Heart left ventricle (tissue), 16 donors: ENCODE measurements at places on chromosomes 4 and X.

DNA sequence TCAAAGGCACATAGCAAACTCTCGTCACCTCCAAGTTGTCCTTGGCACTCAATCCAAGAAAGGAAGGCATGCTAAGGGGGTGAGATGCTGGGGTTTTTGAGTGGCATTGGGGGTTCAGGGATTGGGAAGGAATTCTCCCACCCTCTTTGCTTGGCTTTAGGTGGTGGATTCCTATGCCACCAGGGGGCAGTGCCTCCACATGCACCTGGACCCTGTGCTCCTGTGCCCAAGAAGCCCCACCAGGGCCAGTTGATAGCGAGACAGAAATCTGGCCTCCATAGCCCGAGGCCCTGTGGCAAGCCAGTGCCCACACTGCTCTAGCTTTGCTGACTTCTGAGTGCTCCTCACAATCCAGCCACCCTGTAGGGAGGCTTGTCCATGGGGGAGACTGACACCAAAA is 2.0 kb upstream of the FATE1 start:
- DNase-seq: peak; percentile 21

- no peak for DNase-seq
Observed at GRCh38 chrX:30027636-30028035, 187.7 kb upstream of the MAGEB2 start.

DNA sequence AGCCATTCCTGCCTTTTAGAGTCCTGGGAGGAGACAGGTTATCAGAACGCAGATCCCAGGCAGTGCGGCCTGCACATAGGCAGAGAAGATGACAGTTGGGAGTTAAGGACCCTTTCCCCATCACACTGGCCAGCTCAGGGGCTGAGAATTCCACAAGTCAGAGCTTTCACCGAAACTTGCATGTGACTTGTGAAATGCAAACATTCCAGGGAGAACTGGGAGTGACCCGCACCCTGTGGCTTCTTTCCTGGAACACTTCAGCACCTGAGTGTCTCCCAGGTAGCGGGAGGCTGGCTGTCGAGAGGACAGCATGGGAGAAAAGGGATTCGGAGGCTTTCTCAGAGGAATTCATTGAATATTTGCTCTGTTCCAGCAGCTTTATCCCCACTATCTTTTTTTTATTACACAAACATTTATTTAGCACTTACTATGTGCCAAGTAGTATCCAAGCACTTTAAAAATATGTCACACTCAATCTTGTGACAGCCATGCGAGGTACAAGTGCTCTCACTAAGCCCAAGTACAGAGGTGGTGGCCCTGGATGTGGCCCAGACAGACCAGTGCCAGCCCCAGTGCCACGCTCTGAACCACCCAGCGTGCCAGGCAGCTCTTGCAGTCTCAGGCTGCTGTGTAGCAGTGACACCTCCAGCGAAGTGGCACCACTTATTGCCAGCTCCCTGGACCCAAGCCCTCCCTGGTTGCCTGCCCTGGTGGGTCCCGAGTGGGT is 100.5 kb downstream of the PHKA2 start:
- DNase-seq: peak; percentile 40

DNA sequence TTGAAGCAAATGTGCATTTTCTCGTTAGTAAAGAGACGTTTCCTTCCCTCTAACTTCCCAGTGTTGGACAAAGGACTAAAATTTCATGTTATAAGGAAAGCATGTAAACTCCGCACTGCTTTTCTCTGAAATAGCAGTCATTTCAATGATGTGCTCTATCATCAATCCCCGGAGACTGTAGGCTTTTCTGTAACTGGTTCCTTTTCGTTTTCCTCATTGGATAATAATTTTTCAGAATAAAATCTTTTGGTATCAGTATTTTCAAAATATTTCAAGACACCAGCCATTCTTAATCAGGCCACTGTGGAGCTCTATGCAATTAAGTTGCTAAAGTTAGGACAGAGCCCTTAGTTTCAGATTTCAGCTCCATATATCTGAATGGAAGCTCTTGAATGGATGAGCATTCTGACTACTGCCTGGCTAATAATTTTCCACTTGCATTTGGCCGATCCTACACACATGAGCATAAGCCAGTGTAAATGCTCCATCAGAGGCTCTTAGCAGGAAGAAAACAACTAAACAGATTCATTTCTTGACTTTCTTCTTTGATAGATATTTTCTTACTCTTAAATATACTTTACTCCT is 157.7 kb downstream of the CHIC2 start:
- no peak for DNase-seq

- DNase-seq: no peak
Observed at GRCh38 chrX:46327566-46328115, 217.6 kb downstream of the ZNF674 start.

DNA sequence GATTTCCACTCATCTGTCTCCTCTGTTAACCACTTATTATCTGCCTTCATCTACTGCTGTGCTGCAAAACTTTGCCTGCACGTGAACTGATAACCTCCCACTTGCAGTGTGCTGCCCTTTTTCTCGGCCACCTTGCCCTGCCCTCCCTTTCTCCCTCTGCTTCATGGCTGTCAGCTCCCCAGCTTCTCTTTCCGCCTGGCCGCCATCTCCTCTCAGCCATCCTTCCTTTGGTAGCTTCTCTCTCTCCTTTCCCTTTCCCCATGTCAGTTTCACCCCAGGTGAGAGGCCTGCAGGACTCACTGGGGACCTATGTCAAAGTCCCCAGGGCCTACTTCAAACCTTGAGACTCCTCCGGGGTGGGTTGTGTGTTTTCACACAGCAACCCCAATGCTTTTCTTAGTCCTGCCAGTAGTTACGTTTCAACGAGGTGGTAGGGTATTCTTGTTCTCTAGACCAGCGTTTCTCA is 6.6 kb downstream of the MSL3 start:
- no peak for DNase-seq

DNA sequence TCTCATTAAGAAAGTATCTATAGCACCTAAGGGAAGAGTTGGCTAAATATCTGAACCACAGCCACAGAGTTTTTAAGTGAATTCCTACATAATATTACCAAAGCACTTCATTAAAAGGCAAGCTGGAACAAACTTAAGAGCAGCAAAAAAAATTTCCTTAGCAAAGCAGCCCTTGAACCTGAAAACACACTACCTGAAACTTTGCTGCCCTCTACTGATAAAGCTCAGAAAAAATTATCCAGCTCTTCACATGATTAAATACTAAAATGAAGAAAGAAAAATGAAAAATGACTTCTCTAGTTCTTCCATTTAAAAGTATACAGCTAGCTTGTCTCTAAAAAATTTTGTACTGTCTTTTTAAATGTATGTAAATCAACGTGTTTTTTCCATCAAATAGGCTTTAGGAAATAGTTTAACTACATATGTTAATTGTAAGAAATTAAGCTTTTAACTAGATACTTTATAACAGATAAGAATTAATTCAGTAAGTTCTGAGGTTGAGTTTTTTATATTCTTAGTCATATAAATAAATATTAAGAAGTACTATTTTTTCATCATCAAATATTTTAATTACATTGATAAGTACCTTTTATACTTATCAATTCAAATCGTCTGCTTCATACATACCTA is 156.1 kb downstream of the STPG2 start:
- DNase-seq: no peak

DNA sequence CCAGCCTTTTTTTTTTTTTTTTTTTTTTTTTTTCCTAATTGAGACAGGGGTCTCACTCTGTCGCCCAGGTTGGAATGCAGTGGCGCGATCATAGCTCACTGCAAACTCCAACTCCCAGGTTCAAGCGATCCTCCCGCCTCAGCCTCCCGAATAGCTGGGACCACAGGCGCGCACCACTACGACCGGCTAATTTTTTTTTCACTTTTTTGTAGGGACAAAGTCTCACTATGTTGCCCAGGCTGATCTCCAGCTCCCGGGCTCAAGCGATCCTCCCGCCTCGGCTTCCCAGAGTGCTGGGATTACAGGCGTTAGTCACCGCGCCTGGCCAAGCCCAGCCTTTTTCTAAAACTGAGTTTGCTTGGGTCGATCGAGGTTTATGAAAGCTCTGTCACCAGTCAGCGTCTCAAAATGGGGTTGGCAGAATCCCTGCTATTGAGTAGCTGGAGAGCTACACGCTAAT is 1.3 kb upstream of the OTUD5 start:
- peak; percentile 20 for DNase-seq

DNA sequence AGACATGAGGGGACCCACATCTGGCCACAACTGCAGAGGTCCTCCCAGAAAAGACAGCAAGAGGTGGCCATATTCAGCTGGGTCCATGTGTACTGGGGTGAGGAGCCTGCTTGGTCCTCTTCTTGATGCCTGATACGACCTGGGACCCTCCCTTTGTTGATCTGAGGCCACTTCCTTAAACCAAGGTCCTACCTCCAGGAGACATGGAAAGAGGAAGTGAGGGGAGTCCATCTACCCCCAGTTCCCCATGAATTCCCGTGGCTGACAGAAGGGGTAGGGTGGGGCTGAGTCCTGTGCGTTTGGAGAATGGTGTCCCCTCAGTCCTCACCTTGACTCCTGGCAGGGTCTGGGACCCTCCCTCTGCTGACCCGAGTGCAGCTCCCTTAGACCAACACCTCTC is 2.1 kb downstream of the MAGEA10 start:
- no peak for DNase-seq

DNA sequence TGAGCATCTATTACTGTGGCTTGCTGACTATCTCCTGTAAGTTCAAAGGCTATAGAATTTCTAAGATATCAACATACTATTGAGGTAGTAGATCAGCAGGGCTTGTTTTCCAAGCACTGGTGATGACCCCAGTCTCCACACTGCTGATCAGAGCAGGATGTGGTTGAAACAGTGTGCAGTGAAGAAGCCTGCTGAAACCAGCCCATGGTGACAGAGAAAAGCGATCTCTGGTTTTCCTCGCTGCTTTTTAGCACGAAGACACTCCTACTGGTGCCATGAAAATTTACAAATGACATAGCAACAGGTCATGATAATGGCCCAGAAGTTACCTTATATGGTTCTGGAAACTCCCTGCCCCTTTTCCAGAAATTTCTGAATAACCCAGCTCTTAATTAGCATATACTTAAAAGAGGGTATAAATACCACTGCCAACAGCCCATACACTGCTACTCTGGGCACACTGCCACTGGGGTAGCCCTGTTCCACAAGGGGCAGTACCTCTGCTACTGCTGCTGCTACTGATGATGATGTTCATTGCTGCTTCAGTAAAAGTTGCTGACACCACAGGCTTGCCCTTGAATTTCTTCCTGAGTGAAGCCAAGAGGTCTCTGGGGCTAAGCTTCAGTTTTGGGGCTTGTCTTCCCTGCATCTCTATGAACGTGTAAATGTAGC is 1689.5 kb upstream of the PCDH10 start:
- no peak for DNase-seq

DNA sequence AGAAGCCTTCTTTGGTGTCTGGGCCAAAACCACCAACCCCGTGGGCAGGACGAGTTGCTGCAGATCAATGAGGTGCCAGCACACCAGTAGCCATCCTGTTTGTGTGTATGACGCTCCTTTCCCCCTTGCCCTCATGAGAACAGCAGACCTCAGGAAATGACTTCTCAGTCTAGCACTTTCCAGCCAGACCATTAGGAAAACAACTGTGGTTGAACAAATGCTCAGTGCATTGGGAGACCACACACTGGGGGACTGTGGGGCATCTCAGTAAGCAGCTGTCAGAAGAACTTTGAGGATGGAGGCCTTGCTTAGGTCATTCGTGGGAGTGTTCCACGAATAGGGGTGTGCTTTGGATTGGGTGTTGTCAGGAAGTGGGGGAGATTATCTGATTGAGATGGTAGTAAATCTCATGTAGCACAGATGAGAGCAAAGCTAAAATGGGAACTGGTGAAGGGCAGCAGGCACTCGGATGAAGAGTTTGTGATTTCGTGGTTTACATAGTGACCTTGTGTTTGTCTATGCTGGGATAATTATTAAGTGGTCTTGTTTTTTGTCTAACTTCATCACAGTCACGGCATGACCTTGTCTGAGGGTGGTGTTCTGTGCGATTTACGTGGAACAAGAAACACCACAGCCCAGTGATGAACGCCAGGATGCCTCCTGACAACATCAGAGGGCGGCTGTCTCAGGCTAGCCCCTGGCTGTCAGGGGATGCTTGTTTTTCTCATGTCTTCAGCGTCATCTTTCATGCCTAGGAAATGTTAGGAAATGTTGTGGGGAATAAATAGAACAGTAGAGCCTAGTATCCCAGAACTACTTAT is 70.1 kb downstream of the USP46 start:
- DNase-seq: no peak

- no peak for DNase-seq
Observed at GRCh38 chr4:168200685-168201084, 108.3 kb downstream of the ANXA10 start.
